ENCODE measurements at places on chromosomes 3 and 15.

DNA sequence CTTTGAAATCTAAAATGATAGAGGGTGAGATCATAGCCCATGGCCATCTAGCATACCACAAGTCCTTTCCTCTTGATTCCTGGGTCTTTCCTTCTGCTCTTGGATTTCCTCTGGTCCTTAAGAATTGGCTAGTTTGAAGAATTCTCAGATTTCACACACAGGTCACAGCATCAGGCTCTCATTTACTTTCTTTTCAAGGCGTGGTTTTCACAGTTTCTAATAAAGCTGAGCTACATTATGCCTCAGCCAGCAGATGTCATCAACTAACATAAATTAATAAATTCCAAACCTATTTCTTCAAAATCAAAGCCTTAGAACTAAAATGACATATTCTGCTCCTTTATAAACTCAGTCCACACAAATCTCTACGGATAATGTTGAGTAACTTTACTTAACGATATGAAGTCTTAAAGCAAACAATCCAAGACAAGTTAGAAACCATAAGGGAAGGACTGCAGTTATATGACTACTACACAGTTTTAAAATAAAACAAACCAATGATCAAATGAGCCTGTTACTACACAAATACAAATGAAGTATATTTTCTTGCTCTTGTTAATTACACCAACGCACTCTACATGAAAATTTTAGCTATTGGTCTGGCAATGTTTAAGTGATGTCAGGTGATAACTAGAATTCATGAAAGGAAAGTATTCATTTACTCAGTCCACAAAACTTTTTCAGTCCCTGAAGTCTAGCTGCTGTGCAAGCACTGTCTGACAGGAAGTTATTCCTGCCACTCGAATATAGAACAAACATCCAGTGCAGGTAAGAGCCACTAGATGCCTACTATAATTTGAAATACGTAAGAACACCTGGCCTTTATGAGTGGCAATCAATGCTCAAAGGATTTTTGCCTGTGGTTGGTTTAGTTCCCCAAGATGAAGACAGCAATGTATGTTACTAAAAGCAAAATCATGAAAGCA, 9.2 kb downstream of the CCDC14 start:
- DNase-seq = no peak

- DNase-seq = no peak
Observed at GRCh38 chr3:12187448-12188327, 29.0 kb upstream of the TIMP4 start.

DNA sequence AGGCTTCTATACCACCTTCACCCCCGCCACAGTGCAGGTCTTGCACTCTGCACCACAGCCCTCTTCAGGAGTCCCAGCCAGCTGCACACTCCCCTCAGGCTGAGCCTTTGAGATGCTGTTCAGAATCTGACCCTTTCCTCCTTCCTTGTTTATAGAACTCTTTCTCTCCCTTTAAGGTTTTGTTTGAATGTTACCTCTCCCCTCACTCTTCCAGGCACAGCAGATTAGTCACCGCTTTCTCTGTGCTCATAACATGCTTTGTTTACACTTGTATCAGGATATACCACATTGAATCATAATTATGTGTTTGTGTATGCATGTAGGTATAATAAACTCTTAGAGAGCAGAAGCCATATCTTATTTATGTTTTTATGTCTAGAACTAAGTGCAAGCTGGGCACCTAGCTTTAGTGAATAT, 168.4 kb upstream of the BCL6 start:
- no peak for DNase-seq

- DNase-seq = no peak
Observed at GRCh38 chr3:69378112-69378802, 7.6 kb downstream of the FRMD4B start.

DNA sequence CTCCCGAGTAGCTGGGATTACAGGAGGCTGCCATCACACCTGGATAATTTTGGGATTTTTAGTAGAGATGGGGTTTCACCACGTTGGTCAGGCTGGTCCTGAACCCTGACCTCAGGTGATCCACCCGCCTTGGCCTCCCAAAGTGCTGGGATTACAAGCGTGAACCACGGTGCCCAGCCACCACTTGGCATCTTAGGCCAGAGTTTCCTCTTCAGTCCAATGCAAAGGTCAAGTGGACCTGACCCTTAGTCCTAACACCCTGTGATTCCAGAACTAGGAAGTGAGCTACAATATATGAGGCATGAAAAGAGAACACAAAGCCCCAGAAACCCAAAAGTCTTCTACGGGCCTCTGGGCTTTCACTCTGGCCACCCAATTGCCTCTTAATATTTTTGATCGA, 5.3 kb downstream of the MYLK start:
- DNase-seq = no peak

- no peak for DNase-seq
Observed at GRCh38 chr3:32493437-32494414, 8.9 kb downstream of the CMTM6 start.

DNA sequence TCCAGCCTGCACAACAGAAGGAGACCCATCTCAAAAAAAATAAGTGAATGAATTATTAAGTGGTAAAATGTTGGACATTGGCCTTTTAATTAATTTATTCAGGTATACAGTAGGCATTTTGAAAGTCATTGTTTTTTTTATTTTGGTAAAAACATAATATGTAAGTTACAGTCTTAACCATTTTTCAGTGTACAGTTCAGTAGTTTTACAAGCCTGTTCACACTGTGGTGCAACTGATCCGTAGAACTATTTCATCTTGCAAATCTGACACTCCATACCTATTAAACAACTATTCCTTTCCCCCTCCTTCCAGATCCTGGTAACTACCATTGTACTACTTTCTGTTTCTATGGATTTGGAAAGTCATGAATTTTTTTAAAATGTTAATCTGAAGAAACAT, 36.1 kb upstream of the APH1B start:
- no peak for DNase-seq

GRCh38 chr3:26622621-26623418, at the start of gene LRRC3B:
LRRC3B (plus strand) TSS chr3:26622772; CDS start chr3:26709673, 86,901 bp downstream.
- DNase-seq = no peak

DNA sequence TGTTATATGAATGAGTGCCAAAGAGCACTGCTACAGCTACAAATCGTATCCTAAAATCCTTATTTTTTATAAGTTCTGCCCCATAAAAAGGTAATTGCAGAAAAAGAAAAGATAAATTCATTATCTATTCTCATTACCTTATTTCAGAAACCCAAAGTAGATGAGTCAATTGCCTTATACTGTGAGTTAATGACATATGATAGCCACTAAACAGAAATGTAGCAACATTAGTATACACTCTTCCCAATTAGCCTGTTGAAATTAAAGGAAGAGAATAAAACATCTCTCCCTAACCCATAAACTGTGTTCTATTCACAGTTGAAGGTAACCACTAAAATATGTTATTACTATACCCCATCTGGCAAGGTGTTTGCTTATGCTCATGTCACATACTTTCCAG, 11.0 kb downstream of the TBL1XR1 start:
- no peak for DNase-seq

- no peak for DNase-seq
Observed at GRCh38 chr3:38658841-38659240, 9.4 kb upstream of the SCN5A start.

GRCh38 chr15:33636234-33636633, 325.5 kb downstream of the RYR3 start:
- DNase-seq = no peak

GRCh38 chr3:115553796-115554486, 69.4 kb upstream of the GAP43 start:
- DNase-seq = no peak

Data from cortex of kidney (tissue), 1 donor.